ENCODE measurements at places on chromosomes 11 and 22. TPM values are rescaled to one million over a fixed set of nuclear protein-coding genes. Genes with fewer than 3 reads are reported as not detected.

- H3K27me3 ChIP-seq, result peaks cover 36% of the 10 kb centered on the region
- H3K4me3 ChIP-seq, result peak overlapping the region; percentile 16
- peaks cover 26% of the 10 kb centered on the region for H3K4me1 ChIP-seq
- no peaks in the 10 kb centered on the region for H3K36me3 ChIP-seq
These were observed 627 bp downstream of the ASCL2 start for GRCh38 chr11:2269601-2270321.

- H3K27me3 ChIP-seq, result no peaks in the 10 kb centered on the region
- DNase-seq, result peak; percentile 62
- H3K4me1 ChIP-seq, result peaks cover 40% of the 10 kb centered on the region
- no peak overlapping the region for H3K4me3 ChIP-seq
These were observed 67.1 kb downstream of the PARVB start for GRCh38 chr22:44091021-44091721.

GRCh38 chr22:48860557-48860956 is 967.1 kb downstream of the BRD1 start:
- H3K27me3 ChIP-seq, result no peaks in the 10 kb centered on the region
- no peak overlapping the region for H3K4me3 ChIP-seq
- H3K27ac ChIP-seq, result no peak overlapping the region
- H3K36me3 ChIP-seq, result no peaks in the 10 kb centered on the region
- H3K4me1 ChIP-seq, result no peaks in the 10 kb centered on the region
- peak; percentile 12 for DNase-seq

GRCh38 chr11:122634501-122634900 is 21.0 kb upstream of the UBASH3B start:
- H3K27me3 ChIP-seq, result no peaks in the 10 kb centered on the region
- DNase-seq, result peak; percentile 54
- H3K4me1 ChIP-seq, result peaks cover under 1% of the 10 kb centered on the region
- H3K36me3 ChIP-seq, result no peaks in the 10 kb centered on the region

- peaks cover 18% of the 10 kb centered on the region for H3K4me1 ChIP-seq
- no peak overlapping the region for H3K4me3 ChIP-seq
- H3K27me3 ChIP-seq, result no peaks in the 10 kb centered on the region
- DNase-seq, result no peak
These were observed 26.4 kb downstream of the ADAMTS15 start for GRCh38 chr11:130474637-130475400.

DNA sequence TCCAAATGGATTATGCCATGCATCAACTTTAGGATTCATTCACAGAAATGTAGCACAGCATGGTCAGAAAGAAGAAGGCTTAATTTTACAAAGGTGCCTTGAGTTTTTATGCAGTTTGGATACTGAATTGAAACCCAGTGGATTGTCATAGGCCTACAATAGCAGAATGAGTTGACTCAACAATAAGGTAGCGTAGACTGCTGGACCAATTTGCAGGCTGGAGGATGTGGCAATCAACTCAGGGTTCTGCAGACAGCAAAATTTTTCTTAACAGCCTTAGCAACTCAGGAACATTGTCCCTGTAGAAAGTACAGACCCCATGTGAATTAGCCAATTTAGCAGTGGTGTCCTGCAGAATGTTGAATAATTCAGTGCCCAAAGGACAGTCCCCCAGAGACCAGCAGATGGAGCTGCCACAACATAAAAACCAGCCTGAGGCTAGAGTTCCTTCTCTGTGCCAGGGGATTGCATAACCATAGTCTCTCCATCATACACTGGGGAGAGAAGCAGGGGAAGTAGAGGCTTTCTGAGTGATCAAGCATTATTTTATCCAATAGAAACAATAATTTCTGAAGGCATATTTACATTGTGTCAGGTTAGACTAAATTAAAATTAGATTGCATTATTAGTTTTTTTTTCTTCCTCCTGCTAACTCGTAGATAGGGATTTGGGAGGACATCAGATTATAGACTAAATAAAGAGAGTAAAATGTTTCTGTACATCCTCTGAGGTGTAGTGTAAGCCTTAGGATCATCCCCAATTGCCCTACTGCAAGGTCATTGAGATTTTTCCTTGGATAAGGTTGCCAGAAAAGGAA is 20.3 kb upstream of the MRPL17 start:
- DNase-seq, result no peak
- no peak overlapping the region for H3K27ac ChIP-seq

DNA sequence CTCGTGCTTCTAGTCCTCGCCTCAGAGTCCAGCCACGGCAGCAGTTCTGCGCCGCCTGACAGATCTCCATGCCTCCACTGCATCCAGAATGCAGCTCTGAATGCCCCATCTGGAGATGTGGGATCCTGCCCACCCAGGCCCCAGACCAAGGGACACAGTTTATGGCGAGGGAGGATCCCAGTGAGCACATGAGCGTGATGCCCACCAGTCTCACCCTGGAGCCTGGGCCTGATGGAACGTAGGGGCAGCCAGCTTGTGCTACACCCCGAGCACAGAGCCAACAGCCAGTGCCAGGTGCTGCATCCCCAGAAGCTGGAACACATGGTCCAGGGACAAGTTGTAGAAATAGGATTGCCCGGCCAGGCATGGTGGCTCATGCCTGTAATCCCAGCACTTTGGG is 10.4 kb downstream of the IGLL1 start:
- DNase-seq, result no peak
- no peak overlapping the region for H3K4me3 ChIP-seq
- no peak overlapping the region for H3K27ac ChIP-seq
- H3K27me3 ChIP-seq, result peaks cover 10% of the 10 kb centered on the region
- no peaks in the 10 kb centered on the region for H3K4me1 ChIP-seq

DNA sequence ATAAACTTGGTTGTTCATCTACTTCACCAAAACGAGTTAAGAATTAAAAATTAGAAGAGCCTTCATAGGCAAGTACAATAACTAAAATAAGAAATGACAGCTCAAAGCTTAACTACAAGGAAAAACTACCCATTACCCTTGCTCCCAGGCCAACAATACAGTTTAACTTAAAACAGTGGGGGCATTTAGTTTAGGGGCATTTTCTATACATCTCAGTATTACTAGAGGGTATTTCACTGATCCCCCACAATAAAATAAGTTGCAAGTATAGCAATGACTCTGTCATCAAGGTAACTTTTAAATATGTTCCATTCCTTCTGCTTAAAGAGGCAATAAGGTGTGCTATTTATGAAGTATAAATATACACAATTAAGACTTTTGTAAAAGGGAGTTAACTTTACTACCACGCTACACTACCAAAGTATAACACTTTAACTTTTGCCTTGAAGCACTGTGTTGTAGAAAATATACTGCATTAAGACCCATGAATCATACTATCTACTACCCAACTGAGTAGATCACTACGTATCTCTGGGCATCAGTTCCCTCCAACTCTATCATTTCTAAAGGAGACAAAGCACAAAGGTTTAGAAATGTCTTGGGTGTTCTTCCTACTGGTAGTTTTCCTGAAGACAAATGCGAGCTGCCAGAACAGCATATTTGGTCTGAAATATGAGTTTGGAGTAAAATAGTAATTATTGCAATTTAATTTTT is 29.8 kb downstream of the CHORDC1 start:
- no peaks in the 10 kb centered on the region for H3K27me3 ChIP-seq
- DNase-seq, result no peak
- H3K36me3 ChIP-seq, result no peaks in the 10 kb centered on the region
- H3K27ac ChIP-seq, result no peak overlapping the region
- no peak overlapping the region for H3K4me3 ChIP-seq
- no peaks in the 10 kb centered on the region for H3K4me1 ChIP-seq

- no peaks in the 10 kb centered on the region for H3K4me1 ChIP-seq
- H3K4me3 ChIP-seq, result no peak overlapping the region
- H3K27ac ChIP-seq, result no peak overlapping the region
These were observed 52.8 kb upstream of the TENM4 start for GRCh38 chr11:79493555-79494171.

GRCh38 chr22:19900707-19901436 is 40.7 kb upstream of the COMT start:
- no peaks in the 10 kb centered on the region for H3K27me3 ChIP-seq
- no peaks in the 10 kb centered on the region for H3K36me3 ChIP-seq
- no peak for DNase-seq
- H3K4me3 ChIP-seq, result no peak overlapping the region
- H3K27ac ChIP-seq, result no peak overlapping the region

- H3K4me3 ChIP-seq, result no peak overlapping the region
- H3K4me1 ChIP-seq, result no peaks in the 10 kb centered on the region
- DNase-seq, result no peak
- no peaks in the 10 kb centered on the region for H3K36me3 ChIP-seq
These were observed 20.7 kb upstream of the CHORDC1 start for GRCh38 chr11:90243534-90243933.

DNA sequence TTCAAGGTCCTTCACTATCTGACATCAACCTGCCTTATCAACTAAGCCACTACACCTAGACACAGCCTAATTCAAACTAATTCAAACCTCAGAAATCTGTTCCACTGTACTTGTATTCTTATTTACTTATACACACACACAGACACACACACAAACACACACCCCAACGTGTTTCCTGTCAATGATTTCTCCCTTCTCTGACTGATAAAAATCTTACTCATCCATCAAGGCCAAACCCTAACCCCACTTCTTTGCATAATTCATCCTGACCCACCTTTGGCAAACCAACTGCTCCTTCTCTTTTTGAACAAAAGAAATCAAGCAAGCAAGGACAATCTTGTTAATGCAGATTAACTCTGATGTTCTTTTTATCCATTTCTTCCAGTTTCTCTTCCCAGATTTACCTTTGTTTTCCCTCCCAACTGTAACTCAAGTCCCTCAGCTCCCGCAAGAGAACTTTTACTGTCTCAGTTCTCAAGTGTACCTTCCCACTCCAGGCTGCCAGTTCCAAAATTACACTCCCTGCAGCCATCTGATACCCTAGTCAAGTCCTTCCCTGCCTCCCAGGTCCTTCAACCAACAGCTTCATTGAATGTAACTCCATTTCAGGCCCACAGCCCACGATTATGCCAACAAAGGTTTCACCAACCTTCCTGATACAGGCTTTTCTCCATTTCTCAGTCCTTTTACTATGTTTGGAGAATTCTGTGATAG is 78.3 kb downstream of the PAK1 start:
- no peak overlapping the region for H3K4me3 ChIP-seq
- H3K27me3 ChIP-seq, result no peaks in the 10 kb centered on the region
- H3K4me1 ChIP-seq, result peaks cover 26% of the 10 kb centered on the region
- H3K36me3 ChIP-seq, result no peaks in the 10 kb centered on the region
- H3K27ac ChIP-seq, result no peak overlapping the region

DNA sequence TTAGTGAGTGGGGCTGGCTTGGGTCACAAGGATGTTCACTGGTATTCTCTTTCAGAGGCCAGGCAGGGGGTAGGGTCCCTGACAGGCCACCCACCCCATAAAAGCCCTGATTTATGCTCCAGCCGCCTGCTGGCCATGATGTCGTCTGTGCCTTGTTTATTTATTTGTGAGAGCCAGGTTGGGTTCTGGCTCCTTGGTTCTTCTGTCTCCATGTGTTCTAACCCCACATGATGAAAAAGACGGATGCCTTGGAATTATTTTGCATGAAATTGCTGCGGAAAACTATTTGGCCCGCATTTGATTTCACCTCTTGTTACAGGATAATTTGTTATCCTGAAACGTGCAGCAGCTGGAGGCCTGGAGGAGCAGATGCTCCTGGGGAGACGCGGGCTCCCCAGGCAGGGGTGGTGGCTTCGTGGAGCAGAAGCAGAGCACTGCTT is 46.3 kb upstream of the WNT11 start:
- no peak for DNase-seq
- no peaks in the 10 kb centered on the region for H3K27me3 ChIP-seq
- H3K4me1 ChIP-seq, result no peaks in the 10 kb centered on the region
- no peaks in the 10 kb centered on the region for H3K36me3 ChIP-seq

DNA sequence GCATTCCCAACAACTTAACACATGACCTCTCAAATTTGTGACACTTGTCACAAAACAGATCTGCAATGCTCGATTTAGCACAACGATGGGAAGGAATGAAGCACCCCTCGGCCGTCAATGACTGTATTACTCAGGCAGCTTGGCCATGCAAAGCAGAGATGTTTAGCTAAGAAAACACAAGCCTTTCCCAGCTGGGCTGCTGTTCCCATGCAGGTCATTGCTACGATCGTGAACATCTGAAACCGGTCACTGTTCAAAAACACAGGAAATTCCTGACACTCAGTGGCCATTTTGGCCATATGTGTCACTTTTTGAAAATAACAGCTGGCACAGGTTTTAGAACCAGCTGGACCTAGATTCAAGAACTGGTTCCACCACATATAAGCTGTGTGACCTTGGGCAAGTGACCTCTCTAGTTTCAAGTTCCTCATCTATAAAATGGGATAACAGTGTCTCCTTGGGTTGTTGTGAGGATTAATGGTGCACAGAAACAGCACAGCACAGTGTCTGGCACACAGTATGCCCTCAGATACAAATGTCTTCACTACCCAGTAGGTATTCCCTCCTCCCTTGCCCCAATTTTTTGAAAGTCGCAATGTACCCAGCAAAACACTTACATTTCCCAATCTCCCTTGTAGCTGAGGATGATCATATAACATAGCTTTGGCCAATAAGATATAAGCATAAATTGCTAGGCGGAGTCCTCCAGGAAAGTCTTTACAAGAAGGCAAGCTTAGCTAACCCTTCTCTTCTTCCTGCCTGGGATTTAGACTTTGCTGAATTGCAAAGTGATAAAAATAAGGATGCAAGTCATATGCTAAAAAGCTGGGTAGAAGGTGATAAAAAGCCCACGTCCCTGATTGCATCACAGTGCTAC is 93.1 kb downstream of the C11orf58 start:
- DNase-seq, result no peak
- no peaks in the 10 kb centered on the region for H3K4me1 ChIP-seq
- no peaks in the 10 kb centered on the region for H3K27me3 ChIP-seq
- H3K27ac ChIP-seq, result no peak overlapping the region
- H3K4me3 ChIP-seq, result no peak overlapping the region

DNA sequence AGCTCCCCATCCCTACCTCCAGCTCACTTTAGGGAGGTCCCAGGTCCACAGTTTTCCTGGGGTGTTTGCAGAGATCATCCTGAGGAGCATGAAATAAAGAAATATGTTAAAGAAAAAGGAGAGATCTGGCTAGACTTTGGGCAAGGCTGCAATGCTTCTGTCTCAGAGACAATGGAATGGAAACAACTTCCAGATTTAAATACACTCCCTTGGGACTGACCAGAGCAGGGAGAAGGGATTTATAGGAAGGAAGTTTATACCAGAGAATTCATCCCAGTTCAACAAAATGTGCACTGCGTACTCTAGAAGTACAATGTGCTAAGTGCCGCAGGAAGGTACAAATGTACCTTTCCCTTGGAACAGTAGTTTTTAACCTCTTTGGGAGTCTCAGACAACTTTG is 40.4 kb downstream of the ETS1 start:
- H3K4me1 ChIP-seq, result no peaks in the 10 kb centered on the region
- peak overlapping the region; percentile 73 for H3K27ac ChIP-seq
- H3K27me3 ChIP-seq, result no peaks in the 10 kb centered on the region
- no peak overlapping the region for H3K4me3 ChIP-seq
- DNase-seq, result no peak

KCTD17 gene
- total RNA-seq, result 49.0 TPM

KCNK4 gene
- not detected for total RNA-seq

CD6 gene
- total RNA-seq, result 1.9 TPM

SAA1 gene
- total RNA-seq, result 1.9 TPM

CREB3L1 gene
- 3.8 TPM for total RNA-seq

MYO7A gene
- 11.4 TPM for total RNA-seq

GDPD4 gene
- not detected for total RNA-seq

CNGA4 gene
- total RNA-seq, result not detected

ART1 gene
- 1.1 TPM for total RNA-seq
